ENCODE measurements at places on chromosomes 4 and X.

DNA sequence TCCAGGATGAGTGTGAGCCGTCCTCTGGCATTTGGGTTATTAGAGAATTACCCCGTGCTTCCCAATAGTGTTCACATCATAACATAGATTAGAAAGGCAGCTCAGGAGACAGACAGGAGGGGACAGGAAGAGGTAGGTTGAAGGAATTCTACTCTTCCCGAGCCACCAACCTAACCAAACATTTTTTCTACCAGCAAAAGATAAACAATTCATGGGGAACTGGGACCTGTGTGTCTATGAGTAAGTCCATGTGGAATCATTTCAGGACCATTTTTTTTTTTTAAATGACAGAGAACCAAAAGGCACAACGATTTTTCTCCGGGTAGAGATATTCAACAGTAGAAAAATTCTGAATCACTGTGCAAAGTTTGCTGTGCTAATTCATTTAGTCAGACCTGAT lies 174.2 kb upstream of the ETNPPL start:
- no peak for DNase-seq

DNA sequence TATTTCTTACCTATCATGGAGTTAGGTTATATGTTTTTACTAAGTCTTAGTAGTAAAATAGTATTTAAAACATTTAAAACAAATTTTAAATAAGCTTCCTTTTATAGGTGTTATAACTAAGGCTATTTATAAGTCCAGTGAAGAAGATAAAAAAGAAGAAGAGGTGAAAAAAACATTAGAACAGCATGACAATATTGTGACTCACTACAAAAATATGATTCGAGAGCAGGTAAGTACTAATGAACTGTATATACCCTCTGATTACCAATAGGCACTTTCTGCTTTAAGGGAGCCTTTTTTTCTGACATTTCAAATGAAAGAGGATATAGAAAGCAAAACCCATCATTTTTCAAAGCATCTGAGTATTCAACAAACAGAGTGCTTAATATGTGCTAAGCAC lies 76.6 kb downstream of the USO1 start:
- no peak for DNase-seq

DNA sequence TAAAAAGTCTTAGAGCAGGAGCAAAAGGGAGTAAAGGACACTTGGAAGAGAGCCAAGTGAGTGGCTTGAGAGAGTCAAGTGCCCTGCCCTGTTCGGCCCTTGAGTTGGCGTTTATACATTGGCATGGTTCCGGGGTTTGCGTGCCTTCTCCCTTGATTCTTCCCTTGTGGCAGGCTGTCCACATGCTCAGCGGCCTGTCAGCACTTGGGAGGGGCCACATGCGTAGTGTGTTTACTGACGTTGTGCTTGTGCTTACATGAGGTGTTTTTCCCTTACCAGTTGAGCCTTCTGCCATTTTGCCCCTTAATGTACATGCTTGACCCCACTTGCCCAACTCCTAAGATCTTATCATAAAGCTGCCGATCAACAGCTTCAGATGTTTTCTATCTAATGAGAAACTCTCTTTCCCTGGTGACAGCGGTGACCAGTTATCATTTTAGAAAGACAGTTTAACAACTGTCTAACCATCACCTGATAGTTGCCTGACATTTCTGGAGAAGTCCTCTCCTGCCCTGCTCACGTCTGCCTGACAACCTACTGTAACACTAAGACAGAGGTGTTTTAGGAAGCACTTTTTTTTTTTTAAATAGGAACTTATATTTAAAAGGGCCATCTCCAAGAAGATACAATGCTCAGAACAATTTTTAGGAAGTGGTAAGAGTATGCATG lies 49.5 kb upstream of the GC start:
- no peak for DNase-seq

DNA sequence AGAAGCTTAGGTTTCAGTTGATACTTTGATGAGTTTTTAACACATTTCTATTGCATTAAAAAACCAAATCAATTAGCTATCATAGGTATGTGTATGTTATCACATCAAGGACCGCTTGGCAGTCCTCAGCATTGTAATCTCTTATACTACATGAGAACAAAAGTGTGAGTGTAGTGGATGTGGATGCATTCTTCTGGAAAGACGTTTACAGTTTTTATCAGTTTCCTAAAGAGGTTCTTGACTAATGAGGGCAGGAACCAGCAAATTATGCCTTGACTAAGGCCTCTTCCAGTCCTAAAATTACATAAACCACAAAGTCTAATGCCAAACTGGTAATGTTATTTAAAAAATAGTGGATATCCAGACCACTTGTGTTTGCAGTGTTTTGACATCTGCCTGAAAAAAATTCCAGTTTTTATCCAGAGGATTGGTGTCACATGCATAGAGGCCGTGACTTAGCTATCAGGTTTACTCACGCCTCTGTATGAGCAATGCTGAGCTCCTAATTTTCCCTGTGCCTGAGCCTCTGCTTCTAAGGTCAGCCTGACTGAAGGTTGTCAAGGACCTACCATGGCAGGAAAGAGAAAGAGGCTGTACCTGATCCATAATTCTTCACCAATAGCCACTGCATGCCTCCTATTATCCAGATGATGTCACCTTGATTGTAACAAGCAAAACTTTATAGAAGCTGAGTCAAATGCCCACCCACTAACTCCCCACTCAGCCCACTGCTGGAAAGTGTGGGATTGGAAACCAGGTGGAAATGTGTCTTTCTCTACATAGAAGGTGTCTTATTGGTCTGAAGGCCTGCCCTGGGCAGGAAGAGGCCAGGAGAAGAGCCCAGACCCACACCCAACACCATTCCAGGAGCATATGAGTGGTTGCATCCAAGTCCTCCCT lies 68.7 kb downstream of the ENPP6 start:
- DNase-seq, result no peak

DNA sequence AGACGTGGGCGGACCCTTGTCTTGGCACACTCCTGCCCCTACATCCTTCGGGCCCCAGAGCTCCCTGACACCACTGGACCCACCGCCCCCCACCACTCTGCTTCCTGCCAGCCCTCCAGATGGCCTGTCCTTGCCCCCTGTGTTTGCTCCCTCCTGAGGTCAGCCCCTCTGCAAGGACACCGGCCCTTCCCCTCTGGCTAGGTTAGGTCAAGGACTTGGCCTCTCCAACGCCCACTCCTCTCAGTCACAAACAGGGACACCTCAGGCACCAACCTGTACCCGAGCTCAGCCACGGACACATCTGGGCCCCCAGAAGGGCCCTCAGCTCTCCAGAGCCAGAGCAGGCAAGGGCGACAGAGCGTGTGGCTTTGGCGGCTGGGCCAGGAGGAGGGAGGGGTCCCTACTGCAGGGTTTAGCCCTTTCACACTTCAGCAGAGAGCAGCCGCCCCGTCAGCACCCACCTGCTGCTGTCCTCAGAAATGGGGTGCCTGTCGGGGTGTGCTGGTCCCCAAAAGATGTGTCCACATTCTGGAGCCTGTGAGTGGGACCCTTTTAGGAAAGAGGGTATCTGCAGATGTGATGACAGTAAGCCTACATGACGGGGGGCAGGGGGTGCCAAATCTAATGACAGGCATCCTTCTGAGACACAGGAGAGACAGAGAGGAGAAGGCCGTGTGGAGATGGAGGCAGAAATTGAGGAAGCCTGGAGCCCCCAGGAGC lies 23.5 kb upstream of the DUSP9 start:
- no peak for DNase-seq

- DNase-seq, result no peak
These were observed 38.6 kb downstream of the PHOX2B start for GRCh38 chr4:41709844-41710481.

- DNase-seq, result no peak
These were observed 482.4 kb downstream of the SPRY1 start for GRCh38 chr4:123878976-123879375.

DNA sequence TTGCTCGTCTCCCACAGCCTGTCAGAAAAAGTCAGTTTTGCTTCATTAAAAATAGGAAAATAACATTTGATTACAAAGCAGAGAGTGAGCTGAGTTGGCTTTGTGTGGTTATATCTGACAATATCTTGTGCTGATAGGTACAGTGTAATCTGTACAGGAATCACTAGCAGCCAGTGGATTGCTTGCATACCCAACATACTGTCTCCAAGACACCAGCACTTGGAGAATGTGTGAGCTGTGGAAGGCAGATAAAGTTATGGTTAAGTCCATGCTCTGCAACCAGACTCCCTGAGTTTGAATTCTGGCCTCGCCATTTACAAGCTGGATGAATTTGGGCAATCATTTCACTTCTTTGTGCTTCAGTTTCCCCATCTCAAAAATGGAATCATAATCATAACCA lies 57.5 kb upstream of the TMPRSS11F start:
- DNase-seq, result no peak

DNA sequence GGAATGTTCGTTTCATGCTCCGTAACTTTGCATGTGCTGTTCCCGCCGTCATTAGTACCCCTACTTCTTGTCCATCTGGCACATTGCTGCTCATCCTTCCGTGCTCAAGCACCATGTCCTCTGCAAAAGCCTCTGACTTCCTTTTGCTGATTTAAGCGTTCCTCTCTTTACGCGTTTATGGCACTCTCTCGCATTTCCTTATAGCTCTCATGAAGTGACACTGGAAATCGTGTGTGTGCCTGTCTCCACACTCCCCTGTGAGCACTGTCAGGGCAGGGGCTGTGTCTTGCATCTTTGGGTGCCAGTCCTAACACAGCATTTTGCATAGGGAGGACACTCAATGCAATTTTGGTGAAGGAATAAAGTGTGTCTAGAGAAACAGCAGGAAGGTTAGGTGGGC lies 210.6 kb upstream of the FAT1 start:
- DNase-seq, result no peak

DNA sequence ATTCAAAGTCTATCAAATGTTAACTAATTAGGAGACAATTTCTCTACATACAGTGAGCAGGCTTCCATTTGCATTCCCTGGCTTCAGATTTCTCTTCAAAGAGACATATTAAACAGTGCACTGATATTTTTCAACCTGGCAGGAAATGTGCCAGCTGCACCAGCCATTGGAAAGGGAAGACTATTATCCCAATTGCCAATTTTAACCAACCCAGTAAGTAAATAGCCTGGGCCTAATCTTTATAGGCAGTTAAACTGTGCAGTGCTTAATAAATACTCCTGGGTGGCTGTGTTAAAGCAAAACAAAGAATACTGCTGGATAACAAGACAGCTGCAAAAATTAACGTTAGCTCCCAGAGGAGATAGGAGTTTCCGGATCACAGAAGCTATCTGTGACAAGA lies 111.9 kb upstream of the GALNT7 start:
- DNase-seq, result no peak

GRCh38 chr4:2091990-2092668 lies 33.0 kb downstream of the NAT8L start:
- no peak for DNase-seq

GRCh38 chr4:147933316-147933715 lies 201.4 kb downstream of the ARHGAP10 start:
- no peak for DNase-seq
